Psoas muscle (tissue), 8 donors: ENCODE measurements at places on chromosomes 4 and X. TPM values are rescaled to one million over a fixed set of nuclear protein-coding genes. Genes with fewer than 3 reads are reported as not detected.

PLAC1 gene
- total RNA-seq: 0.34 TPM

RAB41 gene
- not detected for total RNA-seq

- no peak for DNase-seq
Measured at GRCh38 chr4:2434420-2434819, 15.7 kb downstream of the CFAP99 start.

DNA sequence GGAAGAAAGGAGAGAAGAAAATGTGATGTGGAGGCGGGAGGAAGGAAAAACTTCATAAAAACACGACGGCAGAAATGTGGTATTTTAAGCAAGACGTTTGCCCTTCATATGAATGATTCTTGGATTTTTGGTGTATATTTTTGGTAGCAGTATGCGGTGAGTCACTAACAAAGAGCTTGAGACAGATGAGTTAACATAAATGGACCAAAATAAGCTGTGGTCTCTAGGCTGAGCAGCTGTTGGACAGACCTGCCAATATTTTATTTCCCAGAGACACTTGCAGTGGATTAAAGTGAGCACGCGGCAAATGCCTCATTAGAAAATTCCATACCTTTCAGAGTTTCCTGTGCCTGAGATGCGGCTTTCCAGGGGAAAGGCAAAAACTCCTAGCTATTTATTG, 43.1 kb upstream of the RPS6KA3 start:
- DNase-seq: no peak

DNA sequence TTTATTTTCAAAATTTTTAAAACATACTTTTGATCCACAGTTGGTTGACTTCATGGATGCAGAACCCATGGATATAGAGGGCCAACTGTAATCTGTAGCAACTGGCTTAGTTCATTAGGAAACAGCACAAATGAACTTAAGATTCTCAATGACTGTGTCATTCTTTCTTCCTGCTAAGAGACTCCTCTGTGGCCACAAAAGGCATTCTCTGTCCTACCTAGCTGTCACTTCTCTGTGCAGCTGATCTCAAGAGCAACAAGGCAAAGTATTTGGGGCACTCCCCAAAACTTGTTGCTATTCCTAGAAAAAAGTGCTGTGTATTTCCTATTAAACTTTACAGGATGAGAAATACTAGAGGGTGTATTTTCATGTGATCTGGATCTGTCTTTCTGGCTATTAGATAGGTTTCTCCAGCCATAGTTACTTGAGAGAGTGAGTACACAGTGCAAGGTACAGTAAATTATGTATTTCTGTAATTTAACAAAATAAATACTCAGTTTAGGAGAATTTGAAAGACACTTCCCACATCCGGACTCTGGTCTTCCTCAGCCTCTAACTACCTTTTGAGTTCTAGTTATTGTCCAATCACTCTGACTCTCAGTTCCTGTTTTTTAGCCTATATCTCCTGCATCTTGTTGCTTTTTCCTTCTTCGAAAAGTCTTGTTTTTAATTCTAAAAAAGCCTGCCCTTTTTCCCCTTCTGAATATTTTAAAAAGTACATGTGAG, 21.8 kb downstream of the TLR2 start:
- no peak for DNase-seq

- no peak for DNase-seq
Measured at GRCh38 chr4:175633310-175633709, 178.8 kb downstream of the GPM6A start.

DNA sequence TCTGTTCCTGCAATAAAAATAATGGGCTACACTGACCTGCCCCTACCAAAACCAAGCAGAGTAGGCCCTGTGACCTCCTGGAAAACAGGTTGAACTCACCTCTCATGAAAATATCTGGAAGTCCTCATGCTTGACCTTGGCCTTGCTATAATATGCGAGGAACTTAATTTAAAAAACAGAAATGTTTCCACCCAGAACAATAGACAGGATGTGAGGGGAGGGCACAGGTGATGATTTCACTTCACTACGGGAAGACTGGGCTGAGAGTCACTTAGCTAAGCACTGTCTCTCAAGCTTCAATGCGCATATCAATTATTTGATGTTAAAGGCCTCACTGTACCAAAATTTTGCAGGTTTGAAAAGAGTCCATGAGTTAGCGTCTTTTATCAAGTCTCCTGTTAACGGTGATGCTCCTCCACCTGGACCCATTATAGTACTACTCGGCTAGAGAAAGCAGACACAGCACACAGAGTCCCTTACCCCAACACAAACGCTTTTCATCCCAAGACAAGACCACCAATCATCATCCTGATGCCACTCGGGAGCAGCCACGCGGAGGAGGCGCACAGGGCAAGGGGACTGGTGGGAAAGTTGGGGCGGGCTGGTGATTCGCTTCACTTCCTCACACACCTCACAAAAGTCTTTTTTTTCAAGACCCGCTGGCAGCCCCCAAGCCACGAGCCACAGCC, 25.9 kb downstream of the ZNF721 start:
- no peak for DNase-seq

GRCh38 chrX:111581086-111581485, 69.6 kb downstream of the SERTM2 start:
- DNase-seq: no peak
